ENCODE measurements at places on chromosomes 2 and 18.

DNA sequence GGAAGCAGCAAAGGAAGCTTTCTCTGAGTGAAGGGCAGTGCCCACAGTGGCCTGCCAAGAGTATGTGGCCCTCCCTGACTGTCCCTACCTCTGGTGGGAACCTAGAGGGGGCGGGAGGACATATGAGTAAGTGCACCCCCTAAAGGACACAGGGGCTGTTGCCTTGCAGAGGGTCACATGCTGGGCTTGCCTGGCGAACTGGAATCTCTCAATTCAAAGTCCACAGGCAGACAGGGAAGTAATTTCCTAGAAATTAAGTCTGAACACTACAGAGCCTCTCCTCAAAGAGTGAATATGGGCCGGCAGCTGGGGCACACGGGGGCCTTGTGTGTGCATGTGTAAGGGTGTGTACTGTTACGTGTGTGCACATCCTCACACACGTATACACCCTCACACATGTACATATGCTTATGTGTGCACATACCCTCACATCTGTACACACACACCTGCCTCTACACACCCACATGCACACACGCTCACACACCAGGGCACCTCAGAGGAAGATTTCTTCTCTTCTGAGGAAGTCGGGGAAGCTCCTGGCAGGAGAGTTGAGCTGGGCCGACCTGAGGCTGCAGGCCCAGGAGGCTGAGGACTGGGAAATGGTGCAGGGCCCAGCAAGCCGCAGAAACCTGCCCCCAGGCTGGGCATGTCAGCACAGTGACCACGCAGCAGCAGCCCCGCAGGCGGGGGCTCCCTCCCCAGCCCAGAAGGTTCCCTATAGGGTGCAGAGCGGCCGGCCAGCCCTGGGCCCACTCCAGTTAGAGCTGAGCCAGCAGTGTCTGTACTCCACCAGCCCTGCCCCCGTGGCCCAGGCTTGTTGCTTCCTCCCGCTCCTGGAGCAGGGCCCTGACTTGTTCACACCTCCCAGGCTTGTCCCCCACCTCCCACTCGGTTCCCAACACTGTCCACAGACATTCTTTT lies 77.4 kb upstream of the TAF1B start:
- DNase-seq = no peak

- DNase-seq = no peak
Observed at GRCh38 chr2:172113617-172114016, 10.9 kb upstream of the DLX2 start.

- DNase-seq = no peak
Observed at GRCh38 chr2:25374411-25374810, 32.7 kb upstream of the DNMT3A start.

DNA sequence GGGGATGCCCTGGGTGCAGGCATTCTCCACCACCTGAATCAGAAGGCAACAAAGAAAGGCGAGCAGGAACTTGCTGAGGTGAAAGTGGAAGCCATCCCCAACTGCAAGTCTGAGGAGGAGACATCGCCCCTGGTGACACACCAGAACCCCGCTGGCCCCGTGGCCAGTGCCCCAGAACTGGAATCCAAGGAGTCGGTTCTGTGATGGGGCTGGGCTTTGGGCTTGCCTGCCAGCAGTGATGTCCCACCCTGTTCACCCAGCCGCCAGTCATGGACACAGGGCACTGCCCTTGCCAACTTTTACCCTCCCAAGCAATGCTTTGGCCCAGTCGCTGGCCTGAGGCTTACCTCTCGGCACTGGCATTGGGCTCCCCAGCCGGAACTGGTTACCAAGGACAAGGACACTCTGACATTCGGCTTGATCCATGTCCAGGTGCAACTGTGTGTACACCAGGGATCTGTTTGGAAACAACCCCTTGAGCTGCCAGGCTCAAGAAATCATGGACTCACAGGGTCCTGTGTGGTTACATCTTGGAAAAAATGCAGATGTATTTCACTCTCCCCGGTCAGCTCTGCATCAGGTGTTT lies 31.8 kb downstream of the SLC1A4 start:
- DNase-seq = no peak

DNA sequence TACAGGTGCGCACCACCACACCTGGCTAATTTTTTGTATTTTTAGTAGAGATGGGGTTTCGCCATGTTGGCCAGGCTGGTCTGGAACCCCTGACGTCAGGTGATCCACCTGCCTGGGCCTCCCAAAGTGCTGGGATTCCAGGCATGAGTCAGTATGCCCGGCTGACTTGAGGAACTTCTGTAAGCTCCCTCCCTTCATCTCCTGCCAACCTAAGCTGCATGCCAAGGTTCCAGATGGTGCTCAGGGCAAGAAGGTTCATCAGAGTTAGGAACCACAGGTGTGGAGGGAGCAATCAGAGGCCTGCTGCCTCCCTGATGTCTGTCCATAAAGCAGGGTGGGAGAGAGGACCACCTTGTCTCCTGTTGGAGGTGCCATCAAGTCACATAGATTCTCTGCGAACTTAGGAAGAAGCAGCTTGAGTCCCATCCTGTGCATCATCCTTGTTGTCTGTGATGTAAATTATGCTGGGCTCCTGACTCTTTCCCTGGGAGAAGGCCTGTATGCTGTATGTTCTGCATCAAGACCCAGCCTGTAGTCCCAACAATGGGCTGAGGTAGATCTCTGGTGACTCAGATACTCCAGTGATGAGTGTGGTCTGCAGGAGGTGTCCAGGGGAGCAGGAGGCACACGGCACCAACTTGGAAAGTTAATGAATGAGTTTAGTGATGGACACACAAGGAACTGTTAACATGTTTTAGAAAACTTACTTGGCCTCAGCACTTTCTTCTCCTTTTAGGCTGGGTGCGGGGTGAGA lies 53.1 kb downstream of the TMEM17 start:
- DNase-seq = no peak

DNA sequence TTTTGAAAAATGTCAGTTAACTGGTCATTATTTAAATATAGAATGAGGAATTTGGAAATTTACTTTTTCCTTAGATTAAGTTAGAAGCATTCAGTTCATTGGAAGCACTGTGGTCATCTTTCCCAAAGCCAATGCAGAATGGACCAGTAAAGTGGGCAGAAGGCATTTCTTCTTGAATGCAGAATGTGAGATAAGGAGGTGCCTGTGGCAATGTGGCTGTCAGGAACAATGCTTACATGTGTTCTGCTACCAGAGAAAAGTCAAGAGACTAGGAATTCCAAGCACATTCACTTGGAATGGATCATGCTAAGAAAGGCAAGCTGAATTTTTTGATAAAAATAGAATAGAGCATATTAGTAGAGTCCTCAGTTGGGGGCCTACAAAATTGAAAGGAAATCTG lies 295.0 kb upstream of the KCNH7 start:
- DNase-seq = no peak

DNA sequence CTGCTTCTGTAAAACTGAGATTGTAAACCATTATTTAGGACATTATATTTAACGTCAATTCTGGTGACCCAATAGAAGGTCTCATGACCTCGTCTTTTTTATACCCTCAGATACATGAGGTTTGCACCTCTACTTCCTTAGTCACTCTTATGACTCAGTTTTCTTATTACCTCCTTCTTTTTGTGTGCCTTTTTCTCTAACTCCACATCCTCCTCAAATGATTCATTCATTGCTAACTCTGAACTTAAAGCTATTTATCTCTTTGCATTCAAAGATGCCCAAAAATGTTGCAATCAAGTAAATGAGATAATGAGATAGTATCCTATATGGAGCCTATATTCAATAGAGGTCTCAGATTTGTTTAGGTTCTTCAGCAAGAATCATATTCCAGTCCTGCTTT lies 121.0 kb upstream of the KYNU start:
- DNase-seq = no peak

- no peak for DNase-seq
Observed at GRCh38 chr2:143623231-143623908, 494.2 kb downstream of the ARHGAP15 start.

- DNase-seq = no peak
Observed at GRCh38 chr2:18244845-18245244, 315.6 kb downstream of the RDH14 start.

DNA sequence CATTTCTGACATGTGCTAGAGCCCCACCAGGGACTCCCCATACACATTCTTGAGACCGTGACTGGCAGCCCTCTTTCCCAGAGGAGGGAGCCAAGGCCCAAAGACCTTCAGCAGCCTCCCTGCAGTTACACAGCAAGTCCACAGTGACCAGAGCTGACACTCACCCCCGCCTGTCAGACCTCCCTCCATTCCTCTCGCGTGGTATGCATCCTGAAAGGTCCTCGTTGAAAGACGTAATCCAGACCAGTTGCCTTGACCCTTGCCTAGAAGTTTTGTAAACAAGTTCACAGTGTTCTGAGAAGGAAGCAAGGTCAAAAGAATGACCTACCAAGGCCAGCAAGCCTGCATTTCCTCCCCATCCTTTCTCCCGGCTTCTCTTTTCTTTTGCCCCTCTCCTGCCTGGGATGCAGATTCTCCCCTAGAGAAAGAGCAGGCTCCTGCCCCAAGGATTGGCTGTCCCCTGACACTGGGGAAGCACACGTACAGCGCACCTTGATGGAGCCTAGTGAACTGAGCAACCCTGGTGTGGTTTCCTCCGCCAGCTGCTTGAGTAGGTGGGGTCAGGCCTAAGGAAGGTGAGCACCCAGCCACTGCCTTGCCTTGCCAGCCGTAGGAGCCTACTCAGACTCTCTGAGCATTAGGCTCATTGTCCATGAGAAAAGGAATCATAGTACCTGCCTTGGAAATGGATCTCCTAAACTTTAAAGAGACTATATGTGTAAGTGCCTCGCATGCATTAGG lies 18.3 kb downstream of the TRIB2 start:
- no peak for DNase-seq

DNA sequence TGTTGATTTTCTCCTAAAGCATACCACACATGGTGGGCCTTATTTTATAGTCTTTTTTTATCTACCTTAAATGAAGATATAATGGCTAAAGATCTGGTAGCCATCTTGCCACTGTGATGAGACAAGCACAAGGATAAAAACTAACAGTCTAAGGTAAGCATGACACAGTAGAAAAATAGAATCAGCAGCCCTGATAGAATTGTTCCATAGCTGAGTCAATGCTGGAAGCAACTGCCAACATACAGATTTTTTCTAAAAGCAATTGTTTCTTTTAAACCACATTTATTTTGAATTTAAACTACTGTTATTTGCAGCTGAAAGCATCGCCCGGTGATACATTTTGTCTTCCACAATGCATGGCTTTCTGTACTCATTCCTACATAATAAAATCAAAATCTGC lies 1091.5 kb upstream of the CHAC2 start:
- DNase-seq = no peak

DNA sequence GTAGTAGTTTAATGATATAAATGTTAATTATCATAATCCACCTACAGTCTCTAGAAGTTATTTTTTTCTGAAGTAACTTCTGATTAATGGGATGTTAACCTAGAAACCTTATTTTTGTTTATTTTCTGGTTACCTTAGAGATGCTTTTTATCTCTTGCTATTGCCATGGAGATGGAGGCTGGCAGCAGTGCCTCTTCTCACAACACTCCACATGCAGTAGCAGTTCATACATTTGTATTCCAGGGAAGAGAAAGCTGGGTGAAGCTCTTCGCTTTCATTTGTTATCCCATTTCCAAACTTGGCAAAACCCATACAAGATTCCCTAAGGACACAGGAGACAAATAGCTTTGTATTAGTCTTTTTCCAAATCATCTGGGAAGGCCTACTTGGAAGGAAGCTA lies 1794.1 kb upstream of the LRRTM1 start:
- DNase-seq = no peak

DNA sequence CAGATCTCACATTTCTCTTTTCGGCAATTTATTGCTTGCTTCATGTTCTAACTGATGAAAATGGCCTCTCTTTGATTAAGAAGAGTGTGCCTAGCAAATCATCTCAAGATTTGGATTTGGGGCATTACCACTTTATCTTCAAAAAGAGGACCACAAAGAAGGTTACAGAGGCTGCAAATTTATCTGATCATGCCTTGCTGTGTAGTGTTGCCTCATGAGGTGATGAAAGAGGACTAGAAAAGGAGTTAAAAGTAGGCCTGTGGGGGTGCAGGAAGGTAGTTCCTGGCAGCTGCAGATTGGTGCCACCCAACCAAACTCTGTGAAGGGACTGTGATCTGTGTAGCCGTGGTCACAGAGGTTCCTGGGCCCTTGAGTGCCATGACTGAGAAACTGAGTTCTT lies 69.2 kb downstream of the PRELID3A start:
- no peak for DNase-seq

- no peak for DNase-seq
Observed at GRCh38 chr2:200765995-200766660, 45.6 kb upstream of the BZW1 start.

DNA sequence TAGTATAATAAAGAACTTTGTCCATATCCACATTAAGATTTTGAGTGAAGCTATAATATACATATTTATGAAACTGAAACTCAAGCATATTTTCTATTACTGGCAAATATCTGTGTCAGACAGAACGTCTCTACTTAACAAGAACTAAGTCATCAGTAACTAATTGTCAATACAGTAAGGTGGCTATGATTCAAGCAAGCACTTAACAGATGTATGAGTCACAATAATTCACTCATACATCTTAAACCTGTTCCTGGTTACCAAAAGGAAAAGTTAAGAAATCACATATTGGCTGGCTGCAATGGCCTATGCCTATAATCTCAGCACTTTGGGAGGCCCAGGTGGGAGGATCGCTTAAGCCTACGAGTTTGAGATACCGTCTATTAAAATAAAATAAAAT lies 96.0 kb downstream of the SOS1 start:
- no peak for DNase-seq

GRCh38 chr2:232787806-232788205 lies 11.4 kb upstream of the KCNJ13 start:
- DNase-seq = no peak

- DNase-seq = no peak
Observed at GRCh38 chr18:75742516-75742915, 315.0 kb upstream of the SMIM21 start.

- no peak for DNase-seq
Observed at GRCh38 chr2:235847576-235847975, 320.6 kb downstream of the GBX2 start.

GRCh38 chr2:85804583-85804982 lies 50.8 kb downstream of the ATOH8 start:
- peak; percentile 12 for DNase-seq

DNA sequence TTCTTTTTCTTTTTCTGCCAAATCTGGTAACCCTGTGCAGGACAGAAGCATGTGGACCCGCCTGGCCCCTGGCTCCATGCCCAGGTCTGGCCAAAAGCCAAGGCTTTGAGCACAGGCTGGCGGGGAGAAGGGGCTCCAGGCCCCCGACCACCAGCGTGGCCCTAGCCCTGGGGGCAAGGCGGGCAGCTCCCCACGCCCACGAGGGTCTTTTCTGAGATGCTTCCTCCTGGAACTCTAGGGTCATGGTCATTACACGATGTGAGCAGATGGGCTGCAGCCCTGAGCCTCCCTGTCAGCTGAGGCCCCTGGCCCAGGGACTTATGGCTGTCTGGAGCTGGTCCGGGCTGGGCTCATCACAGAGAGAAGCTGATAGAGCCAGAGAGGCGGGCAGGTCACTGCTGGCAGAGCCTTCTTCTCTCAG lies 5.7 kb upstream of the OTOS start:
- no peak for DNase-seq

All from hematopoietic multipotent progenitor cell treated with erythropoietin and hydrocortisone succinate and interleukin-3 and kit ligand, for 15 days (in vitro differentiated cells).